Fibroblast of upper back skin (primary cell): ENCODE measurements at places on chromosomes 7 and 10.

- no peak for DNase-seq
Measured at GRCh38 chr7:13093160-13093559, 405.7 kb downstream of the ARL4A start.

- no peak for DNase-seq
Measured at GRCh38 chr7:82028097-82028496, 258.2 kb upstream of the HGF start.

- DNase-seq: peak; percentile 57
Measured at GRCh38 chr10:93554760-93555432, 11.6 kb upstream of the FFAR4 start.

DNA sequence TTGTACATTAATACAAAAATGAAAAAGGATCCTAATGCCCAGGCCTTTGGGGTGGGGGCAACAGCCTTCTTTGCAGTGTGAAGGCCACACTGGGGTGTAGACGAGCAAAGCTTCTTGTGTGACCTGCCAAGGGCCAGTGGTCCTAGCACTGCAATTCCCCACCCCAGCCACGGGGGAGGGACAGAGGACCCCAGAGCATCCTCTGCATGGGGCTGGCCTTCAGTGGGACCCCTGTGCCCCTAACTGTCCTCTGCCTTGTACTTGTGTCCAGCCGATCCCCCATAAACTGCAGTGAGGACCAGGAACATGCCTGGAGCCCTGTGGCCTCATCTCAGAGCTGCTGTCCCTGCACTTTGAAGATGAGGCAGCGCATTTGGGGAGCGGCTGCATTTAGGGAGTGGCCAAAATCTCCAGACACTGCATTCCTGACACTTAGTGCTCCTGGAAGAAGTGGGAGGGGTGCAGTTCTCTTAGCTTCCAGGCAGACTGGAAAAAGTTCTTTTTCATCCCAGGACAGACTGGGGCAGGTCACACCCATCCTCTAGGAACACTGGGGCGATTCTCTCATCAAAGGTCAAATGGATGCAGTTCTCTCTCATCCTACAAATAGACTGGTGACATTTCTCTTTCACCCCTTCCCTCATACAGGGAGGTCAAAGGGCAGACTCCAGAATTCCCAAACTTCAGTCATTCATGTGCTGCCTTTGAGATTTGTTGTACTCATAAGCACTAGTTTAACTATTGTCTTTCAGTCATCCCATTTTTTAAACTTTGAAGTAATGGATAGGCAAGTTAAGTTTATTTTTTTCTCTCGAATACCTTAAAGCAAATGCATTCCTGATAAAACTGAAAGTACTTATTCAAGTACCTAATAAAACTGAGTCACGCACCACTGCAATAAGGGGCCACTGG is 922 bp upstream of the MYO1G start:
- no peak for DNase-seq

DNA sequence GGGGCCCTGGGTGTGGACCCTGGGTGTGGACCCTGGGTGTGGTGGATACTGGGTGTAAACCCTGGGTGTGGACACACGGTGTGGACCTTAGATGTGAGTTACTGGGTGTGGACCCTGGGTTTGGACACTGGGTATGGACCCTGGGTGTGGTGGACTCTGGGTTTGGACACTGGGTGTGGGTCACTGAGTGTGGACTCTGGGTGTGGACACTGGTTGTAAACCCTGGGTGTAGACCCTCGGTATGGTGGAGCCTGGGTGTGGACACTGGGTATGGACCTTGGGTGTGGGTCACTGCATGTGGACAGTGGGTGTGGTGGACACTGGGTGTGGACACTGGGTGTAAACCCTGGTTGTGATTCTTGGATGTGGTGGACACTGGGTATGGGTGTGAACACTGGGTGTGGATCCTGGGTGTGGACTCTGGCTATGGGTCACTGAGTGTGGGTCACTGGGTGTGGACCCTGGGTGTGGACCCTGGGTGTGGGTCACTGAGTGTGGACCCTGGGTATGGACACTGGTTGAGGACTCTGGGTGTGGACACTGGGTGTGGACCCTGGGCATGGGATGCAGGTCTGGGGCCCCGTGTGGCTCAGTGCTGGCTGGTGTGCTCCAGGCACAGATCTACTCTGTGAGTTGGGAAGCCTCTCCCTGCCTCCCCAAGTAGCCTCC is 356.2 kb downstream of the GLRX3 start:
- DNase-seq: no peak

- DNase-seq: no peak
Measured at GRCh38 chr10:48467669-48468068, 137.2 kb downstream of the ARHGAP22 start.

- no peak for DNase-seq
Measured at GRCh38 chr7:66967029-66967428, 28.4 kb downstream of the SBDS start.

- DNase-seq: no peak
Measured at GRCh38 chr7:6649241-6649961, 12.3 kb downstream of the ZNF316 start.

GRCh38 chr7:46321556-46322205 is 400.6 kb upstream of the IGFBP3 start:
- DNase-seq: peak; percentile 82

DNA sequence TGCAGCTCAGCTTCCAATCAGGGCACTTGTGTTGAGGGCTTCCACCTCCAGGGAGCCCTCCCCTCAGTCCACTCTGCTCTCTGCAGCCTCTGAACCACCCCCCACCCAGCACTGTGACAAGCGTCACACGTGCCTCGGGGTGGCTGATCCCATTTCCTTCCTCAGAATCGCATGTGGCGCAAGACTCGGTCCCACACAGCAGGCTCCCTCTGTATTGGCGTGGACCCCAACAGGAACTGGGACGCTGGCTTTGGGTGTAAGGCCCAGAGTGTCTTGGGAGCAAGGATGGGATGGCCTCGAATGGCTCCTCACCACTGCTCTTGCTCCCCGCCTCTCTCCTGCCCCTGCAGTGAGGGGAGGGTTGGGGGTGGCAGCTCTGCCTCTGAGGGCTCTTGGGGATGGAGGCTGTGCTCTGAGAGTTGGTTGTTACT is 4.1 kb downstream of the CPA1 start:
- no peak for DNase-seq

GRCh38 chr7:69612981-69613380 is 14.7 kb downstream of the AUTS2 start:
- no peak for DNase-seq

GRCh38 chr7:157723205-157723604 is 386.4 kb downstream of the DNAJB6 start:
- no peak for DNase-seq

DNA sequence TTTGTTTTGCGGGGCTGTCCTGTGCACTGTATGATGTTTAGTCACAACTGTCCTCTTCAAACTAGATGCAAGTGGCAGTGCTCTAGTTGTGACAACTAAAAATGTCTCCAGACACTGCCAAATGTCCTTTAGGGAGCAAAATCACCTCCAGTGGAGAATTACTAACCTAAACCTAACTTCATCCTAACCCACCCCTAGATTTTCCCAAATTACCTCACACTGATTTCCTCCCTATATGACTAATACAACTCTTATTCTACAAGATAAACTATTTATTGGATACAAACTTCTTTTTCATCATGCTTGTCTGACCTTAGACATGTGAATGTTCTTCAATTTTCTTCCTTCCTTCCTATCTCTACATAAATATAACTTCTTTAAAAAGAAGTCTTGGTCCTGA is 26.4 kb downstream of the PNPLA8 start:
- DNase-seq: no peak

GRCh38 chr7:51607447-51607846 is 290.8 kb upstream of the COBL start:
- DNase-seq: no peak

GRCh38 chr10:35934642-35934995 is 292.5 kb upstream of the FZD8 start:
- no peak for DNase-seq

GRCh38 chr7:476736-477360 is 42.8 kb downstream of the PDGFA start:
- no peak for DNase-seq
